ENCODE measurements at places on chromosomes 5 and 9.
A peak's percentile ranks its signal among the peaks of the same experiment; 100 is the strongest.

DNA sequence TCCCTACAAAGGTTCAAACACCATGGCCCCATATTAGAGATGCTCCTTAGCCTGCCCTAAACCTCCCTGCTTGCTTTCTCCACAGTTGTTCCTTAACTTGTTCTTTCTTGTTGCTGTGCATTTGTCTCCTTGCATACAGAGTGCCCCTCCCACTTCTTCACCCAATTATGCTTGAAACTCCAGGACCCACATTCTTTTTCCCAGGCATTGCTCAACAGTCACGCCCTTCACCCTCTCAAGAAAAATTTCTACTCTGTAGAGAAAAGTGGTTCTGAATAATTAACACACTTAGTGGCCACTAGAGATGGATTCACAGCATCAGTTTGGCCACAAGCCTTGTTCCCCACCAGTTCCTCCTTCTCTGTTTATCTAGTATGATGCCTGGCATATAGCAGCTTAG, 57.7 kb downstream of the NREP start:
- no peak for DNase-seq

GRCh38 chr5:66906021-66906420, 290.6 kb downstream of the CD180 start:
- no peak for DNase-seq

- no peak for DNase-seq
These were observed 14.7 kb downstream of the MAN2A1 start for GRCh38 chr5:109704282-109704952.

DNA sequence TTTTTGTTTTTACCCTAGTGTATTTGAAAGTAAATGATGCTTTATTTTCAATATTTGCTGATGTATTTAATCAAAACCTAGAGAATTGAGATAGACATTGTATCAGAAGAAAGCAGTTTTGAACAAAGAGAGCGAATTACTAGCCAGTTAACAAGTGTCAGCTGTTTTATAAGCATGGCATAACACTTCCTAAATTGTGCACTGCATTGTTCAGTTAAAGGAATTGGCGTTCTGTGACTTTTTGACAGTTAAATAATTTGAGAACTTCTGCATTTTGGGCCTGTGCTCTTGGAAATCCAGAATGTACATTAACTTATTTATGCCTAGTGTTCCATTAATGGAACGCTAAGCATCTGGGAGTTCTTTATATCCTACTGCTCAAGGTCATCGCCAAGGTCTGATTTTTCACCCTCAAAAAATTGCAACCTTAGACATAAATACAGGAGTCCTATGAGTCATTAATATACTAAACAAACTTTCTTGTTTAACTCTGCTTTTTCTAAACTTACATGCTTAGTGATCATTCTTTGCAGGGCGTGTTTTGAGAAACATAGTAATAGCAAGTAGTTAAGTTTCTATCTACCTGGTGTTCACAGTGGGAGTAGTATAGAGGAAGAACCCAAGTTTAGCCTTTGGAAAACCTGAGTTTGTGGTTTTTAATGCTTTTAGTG, 31.1 kb downstream of the RASA1 start:
- no peak for DNase-seq

GRCh38 chr9:91948101-91948596, 1.9 kb downstream of the ROR2 start:
- peak; percentile 10 for DNase-seq

- DNase-seq = peak; percentile 56
These were observed 133.6 kb downstream of the NFIB start for GRCh38 chr9:14180093-14180959.

- DNase-seq = no peak
These were observed 49.1 kb downstream of the MTREX start for GRCh38 chr5:55356896-55357295.

- no peak for DNase-seq
These were observed 78.6 kb upstream of the MPDZ start for GRCh38 chr9:13358128-13358527.

GRCh38 chr5:75538211-75538610, 26.5 kb downstream of the POLK start:
- no peak for DNase-seq

Data from left lobe of liver (tissue), 2 donors.